CD4-positive, alpha-beta memory T cell (primary cell): ENCODE measurements at places on chromosomes 4 and X.

GRCh38 chr4:56434599-56435139, 746 bp downstream of the PPAT start:
- DNase-seq = no peak

DNA sequence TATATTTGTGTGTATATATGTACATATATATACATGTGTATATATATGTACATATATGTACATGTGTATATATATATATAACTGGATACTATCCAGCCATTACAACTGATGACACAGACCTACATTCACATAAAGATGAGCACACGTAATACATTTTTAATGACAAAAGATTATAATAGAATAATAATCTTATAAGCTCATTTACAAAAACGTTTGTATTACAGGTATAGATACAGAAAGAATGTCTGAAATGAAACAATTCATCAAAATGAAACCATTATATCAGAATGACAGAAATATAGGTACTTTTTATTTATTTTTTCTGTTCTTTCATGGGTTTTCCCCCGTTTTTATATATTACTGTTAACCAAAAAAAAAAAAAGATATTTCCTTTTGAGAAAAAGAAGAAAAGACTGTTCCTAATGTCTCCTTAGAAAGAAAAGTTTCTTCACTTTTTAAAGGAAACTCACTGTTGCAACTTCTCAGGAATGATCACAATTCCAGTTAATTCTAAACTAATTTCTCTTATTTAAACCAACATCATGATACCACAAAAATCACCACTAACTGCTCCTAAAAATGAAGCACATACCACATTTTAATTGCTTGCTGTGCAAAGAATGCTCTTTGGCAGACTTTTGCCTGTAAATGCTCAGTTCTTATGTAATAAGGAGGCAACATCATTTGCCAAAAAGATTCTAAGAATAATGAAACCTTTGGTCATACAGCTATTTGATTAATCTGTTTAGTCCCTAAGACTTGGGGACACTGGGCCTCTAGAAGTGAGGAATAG, 18.9 kb downstream of the LEF1 start:
- DNase-seq = no peak

DNA sequence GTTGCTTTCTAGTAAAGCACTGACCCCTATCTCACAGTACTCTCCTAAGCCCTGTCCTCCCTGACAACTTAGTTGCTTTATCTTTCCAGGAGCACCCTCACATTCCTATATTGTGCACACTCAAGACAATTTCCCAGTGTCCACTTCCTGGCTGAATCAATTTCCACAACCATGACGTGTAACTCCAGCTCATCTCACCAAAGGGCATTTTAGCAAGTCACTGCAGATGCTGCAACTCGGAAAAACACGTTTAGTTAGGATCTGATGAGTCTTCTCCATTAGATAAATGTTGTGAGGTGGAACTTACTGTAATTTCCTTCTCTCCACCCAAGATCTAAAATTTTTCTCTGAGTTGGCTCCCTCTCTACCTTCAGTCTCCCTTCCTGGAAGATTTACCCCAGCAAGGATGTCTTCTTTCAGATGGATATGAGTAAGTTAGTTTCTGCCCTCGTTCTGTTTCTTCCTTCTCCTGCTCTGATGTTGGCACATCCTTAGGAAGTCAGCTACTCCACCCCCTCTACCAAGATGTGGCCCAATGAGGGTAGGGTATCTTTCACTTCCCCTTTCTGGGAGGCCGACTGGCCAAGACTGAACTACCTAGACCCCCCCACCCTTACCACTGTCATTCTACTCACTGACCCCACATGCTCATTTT, 28.8 kb upstream of the IL13RA1 start:
- no peak for DNase-seq

DNA sequence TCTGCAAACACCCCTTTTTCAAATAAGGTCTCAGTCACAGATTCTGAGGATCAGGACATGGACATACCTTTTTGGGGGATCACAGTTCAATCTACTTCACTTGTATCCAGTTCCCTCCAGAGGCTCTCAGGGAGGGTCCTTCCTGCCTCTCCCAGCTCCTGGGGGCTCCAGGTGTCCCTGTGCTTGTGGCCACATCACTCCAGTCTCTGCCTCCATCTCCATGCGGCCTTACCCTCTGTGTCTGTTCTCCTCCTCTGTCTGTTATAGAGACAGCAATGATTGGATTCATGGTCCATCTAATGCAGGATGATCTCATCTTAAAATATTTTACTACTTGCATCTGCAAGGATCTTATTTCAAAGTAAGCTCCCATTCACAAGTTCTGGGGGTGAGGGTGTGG, 269.6 kb downstream of the ASMT start:
- no peak for DNase-seq

DNA sequence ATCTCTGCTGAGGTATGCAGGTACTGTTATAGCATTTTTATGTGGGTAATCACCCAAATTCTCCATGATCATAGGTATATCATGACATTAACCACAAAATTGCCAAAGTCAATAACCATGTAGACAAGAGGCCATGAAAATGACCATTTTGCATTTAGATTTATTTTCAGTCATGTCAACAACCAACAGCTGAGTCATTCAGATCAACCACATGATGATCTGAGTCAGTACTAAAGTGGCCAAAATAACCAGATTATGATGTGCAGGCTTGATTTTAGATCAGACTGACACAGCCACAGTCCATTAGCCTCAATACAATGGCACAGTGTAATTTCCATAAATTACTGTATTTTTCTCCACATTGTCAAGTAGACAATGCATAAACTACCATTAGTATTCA, 240.5 kb downstream of the GRIA3 start:
- no peak for DNase-seq

DNA sequence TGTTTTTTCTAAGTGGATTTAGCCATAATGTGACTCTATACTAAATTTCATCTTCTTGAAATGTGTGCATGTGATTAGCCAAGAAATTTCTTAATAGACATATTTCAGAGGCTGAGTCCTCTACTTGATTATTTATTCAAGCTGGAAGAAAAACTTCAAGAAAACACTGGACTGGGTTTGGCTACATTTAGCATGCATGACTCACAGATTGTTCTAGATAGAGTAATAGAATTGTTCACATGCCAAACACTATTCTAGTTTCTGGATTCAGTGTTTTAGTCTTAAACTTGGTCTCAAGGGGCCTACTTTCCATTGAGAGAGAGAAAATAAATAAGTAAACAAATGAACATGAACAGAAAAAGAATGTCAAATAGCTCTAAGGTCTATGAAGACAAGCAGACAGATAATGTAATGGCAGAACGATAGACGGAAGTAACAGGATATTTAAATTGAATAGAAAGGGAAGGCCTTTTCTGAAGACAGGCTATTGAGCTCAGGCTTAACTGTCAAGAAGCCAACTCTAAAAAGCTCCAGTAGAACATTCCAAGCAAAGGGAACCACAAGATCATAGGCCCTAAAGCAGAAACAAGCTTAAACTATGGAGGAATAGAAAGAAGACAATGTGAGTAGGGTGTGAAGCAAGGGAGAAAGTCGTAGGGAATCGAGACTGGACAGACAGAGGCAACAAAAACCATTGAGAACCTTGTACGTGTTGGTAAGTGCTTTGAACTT, 104.6 kb downstream of the TMEM144 start:
- DNase-seq = no peak

DNA sequence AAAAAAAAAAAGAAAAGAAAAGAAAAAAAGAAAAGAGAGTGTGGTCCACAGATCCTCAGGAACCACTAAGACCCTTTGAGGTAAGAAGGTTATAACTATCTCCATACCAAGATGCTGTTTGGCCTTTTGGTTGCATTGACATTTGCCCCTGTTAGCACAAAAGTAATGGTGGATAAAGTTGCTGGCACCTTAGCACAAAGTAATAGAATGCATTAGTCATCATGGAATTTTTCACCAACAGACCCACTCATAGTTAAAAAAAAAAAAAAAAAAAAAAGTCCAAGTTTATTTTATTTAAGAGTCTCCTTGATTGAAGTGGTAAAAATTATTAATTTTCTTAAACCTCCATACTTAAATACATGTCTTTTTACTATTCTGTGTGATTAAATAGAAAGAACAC, 78.4 kb upstream of the RBPJ start:
- DNase-seq = no peak

- no peak for DNase-seq
Observed at GRCh38 chr4:7787067-7787466, 152.6 kb downstream of the AFAP1 start.

DNA sequence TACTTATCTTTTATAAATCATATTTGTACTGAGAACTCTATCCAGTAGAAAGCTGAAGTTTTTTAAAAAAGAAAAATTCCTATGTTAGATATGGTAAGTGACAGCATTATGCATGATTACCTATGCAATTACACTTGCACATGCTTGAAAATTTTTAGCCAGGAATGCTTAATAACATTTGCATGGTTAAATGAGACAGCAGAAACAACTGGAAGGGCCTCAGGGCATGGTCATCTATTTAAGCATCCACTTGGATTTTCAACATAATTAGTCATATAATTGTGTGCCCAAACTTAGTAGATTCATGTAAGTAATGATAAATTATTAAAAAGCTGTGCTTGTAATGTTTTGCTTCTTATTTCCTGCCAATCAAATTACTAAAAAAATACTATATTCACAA, 151.9 kb downstream of the TTC29 start:
- DNase-seq = no peak

DNA sequence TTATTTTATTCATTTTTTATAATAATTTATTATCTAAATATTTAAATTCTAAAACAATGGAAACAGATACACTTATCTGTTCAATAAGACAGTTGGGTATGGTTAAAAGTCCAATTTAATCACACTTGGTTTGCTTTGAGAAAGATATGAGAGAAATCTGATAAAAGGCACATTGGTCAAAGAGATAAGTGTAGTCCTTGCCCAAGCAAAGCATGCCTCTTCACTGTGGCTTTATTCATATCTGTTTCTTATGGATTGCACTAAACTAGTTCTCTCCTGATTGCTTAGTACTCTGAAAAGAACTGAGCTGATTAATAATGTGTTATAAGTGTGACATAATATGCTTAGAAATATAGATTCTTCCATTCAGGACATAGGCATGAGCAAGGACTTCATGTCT, 39.8 kb downstream of the CXCL1 start:
- DNase-seq = no peak

DNA sequence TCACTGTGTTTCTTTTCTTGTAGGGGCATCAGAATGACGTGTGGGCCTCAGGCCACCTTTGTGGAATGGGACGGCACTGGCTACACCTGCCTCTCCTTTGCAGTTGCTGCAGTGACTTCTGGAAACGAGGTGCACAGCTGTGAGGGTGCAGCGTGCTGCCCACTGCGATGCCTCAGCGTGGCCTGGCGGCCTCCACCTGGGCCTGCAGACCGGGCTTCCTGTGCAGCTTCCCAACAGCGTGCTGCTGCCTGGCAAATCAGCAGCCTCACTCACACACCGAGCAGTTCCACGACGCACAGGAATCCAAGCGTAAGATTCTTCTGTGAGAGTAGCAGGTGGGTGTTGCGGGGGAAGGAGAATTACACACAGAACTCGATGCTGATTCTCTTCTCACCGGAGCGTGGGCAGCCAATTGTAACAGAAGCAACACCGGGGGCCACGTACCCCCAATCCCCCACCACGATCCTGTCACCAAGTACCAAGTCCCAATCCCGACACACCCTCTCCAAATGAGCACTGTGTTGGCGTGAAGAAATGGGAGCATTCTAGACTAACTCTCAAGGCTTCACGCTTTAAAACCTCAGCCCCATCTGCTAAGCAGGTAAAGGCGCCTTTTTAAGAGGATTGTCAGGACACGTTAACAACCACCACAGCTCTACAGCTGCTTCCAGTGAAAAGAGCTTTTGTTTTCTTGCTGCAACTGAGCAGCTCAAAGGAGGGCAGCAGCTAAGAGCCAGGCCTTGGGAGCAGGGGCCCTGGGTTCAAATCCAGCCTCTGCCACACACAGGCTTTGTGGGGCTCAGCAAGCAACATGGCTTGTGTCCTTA, 16.9 kb downstream of the WDR1 start:
- peak; percentile 57 for DNase-seq

DNA sequence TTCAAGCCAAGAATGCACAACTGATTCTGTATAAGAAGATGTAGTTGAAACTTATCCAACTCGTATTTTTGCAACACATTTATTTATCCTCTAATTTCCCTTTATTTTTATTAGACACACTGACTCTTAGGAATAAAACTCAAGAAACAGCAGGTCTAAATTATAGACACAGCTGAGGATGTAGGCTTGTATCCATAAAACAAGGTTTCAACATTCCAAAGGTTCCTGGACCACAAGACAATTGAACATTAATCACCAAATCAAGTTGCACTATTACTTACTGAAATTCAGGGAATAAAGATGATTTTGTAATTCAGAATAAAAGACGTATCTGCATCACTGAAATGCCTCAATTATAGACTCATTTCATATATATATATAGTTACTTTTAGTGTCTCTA, 683.5 kb upstream of the GRIA3 start:
- no peak for DNase-seq

- DNase-seq = no peak
Observed at GRCh38 chr4:26842911-26843310, 17.7 kb upstream of the STIM2 start.

DNA sequence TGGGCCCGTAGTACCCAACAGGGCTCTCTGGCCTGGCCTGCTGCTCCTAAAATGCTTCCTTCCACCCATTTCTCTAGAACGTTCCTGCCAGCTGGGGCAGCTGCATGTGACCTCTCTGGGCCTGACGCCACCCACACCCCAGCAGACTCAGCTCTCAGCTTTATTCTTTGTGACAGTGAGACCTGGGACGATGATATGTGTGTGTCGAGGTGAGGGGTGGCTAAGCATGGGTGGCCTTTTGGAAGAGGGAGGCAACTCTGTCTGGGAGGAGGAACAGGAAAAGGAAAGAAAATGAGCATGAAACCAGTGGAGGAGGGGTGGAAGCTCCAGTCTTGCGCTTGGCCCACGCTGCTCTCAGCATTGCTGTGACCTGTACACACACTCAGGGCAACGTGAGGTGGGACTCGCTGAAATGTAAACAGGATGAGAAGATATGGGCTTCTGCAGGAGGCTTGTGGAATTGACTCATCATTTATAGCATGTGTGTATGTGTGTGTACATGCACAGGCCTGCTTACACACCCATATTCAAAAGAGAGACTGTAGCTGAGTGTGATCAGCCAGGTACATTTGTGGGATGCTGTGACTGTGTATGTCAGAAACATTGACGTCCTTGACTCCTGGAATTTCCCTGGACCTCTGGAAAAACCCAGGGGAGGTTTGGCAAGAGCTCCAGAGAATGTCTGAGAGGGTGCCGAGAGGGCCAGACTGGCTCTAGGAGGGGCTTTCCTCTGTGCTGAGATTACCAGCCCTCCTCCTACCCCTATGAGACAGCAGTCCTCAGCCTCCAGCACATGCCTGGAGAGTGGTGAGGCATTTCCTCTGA, 137.9 kb downstream of the PJA1 start:
- DNase-seq = no peak

- no peak for DNase-seq
Observed at GRCh38 chr4:153748378-153748777, 11.4 kb downstream of the RNF175 start.
